ENCODE measurements at places on chromosomes 6 and 20. TPM values are rescaled to one million over a fixed set of nuclear protein-coding genes. Genes with fewer than 3 reads are reported as not detected.

The BPIFB4 gene
- total RNA-seq = 3.9 TPM

DNA sequence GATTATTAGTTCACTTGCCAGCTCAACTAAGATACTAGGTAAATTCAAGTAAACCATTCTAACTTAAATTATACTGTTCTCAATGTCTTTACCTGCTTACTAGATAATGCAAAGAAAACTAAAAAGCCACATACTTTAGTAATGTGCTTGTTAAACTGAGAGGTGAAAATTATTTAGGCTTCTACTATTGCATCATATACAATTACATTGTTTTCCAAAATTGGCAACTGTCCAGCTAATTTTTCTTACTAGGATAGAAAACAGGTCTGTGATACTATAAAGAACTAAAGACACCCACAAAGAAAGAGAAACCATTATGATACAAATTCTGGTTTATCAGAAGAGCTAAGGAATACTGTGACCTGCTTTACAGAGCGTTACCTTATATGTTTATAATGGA, 45.6 kb upstream of the ALDH8A1 start:
- H3K4me3 ChIP-seq = no peak overlapping the region
- no peak overlapping the region for H3K27ac ChIP-seq
- no peak for DNase-seq
- no peaks in the 10 kb centered on the region for H3K27me3 ChIP-seq

The ADAM33 gene
- not detected for total RNA-seq

DNA sequence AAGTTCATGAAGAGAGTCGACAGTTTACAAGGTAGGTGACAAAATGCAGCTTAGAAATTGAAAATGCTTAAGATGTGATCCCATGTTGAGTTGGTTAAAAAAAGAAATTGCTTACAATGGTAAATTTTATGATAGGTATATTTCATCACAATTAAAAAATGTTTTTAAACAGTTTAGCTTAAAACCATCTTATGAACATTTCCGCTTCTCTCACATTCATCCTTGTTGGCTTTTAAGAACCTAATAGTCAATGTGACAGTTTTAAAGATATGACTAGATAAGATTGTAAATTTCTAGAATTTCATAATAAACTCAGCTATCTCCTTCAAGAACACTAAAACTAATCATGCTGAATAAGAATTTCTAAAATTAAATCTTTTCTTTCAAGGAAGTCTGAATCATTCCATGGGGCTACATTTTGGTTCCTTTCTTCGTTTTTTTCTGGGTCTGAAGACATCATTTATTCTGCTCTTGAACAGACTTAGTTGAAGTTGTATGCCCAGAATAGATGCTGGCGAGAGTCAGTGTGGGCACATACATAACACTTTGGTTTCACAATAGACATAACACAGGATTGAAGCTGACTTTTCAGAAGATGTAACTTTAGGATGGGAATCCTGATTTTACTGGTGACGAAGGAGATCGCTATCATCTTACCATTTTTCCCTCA, 35.9 kb upstream of the LTV1 start:
- no peak for DNase-seq
- H3K36me3 ChIP-seq = peaks cover 23% of the 10 kb centered on the region
- no peaks in the 10 kb centered on the region for H3K27me3 ChIP-seq
- H3K4me3 ChIP-seq = no peak overlapping the region
- no peak overlapping the region for H3K27ac ChIP-seq
- H3K4me1 ChIP-seq = no peaks in the 10 kb centered on the region

- 0 out of 2 replicates have a peak, but pooled peaks cover 5% of the 10 kb centered on the region for H3K27me3 ChIP-seq
- no peak overlapping the region for H3K4me3 ChIP-seq
Observed at GRCh38 chr6:105873211-105873704, 212.9 kb upstream of the PRDM1 start.

The LTB gene
- total RNA-seq = not detected

The IL22RA2 gene
- total RNA-seq = not detected

The MAD2L1BP gene
- total RNA-seq = 28.0 TPM

- peaks cover 4% of the 10 kb centered on the region for H3K27me3 ChIP-seq
- H3K4me1 ChIP-seq = no peaks in the 10 kb centered on the region
Observed at GRCh38 chr6:134888316-134888715, 61.6 kb downstream of the ALDH8A1 start.

DNA sequence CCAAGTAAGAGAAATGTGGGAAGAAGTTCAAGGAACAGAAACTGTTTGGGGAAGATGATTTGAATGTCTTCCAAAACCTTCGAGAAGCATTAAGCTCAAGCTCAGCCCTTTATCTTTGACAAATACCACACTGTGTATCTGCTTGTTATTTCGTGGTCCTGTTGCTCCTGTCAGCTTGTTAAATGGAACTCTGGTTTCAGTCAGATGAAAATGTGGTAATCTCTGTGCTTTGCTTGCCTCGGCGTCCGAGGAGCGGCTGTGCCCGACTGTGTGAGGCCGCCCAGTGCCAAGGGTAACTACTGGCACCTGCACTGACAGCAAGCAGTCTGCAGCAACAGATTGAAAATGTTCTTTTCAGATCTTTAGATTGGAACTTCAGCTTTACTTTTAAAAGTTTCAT, 577.9 kb upstream of the FLRT3 start:
- DNase-seq = no peak
- no peaks in the 10 kb centered on the region for H3K27me3 ChIP-seq
- no peak overlapping the region for H3K4me3 ChIP-seq
- H3K4me1 ChIP-seq = 0 out of 2 replicates have a peak, but pooled peaks cover 3% of the 10 kb centered on the region
- no peak overlapping the region for H3K27ac ChIP-seq
- no peaks in the 10 kb centered on the region for H3K36me3 ChIP-seq

GRCh38 chr6:131116755-131117360, 18.4 kb upstream of the AKAP7 start:
- H3K4me3 ChIP-seq = no peak overlapping the region
- no peaks in the 10 kb centered on the region for H3K4me1 ChIP-seq
- no peaks in the 10 kb centered on the region for H3K27me3 ChIP-seq
- DNase-seq = peak; percentile 69
- no peak overlapping the region for H3K27ac ChIP-seq
- no peaks in the 10 kb centered on the region for H3K36me3 ChIP-seq

The STAU1 gene
- 135 TPM for total RNA-seq

The RPS6KA2 gene
- total RNA-seq = 4.2 TPM

The FAM162B gene
- not detected for total RNA-seq

DNA sequence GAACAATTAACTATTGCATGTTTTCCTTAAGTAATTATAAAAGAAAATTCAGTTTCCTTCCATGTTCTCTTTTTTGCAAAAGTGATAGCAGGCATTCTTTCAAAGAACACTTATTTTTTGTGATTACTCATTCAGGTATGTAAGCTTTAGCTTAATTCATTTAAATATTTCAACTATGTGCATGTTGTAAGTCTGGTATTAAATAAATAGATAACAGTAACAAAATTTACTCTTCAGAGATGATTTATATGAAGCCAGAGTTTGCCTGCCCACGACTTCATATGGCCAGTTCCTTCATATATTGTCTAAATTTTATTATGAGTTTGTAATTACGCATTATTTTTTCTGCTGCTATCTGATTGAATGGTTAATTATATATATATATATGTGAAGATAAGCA, 110.9 kb downstream of the ADGRG6 start:
- no peak overlapping the region for H3K4me3 ChIP-seq
- H3K4me1 ChIP-seq = peaks cover 39% of the 10 kb centered on the region
- peak overlapping the region; percentile 64 for H3K27ac ChIP-seq
- no peaks in the 10 kb centered on the region for H3K27me3 ChIP-seq

GRCh38 chr20:16441546-16442164, 131.6 kb downstream of the KIF16B start:
- no peaks in the 10 kb centered on the region for H3K36me3 ChIP-seq
- no peak for DNase-seq
- H3K4me1 ChIP-seq = no peaks in the 10 kb centered on the region
- H3K27ac ChIP-seq = no peak overlapping the region

- no peak for DNase-seq
- no peaks in the 10 kb centered on the region for H3K36me3 ChIP-seq
Observed at GRCh38 chr6:39446909-39447308, 124.4 kb upstream of the KCNK16 start.

The CLPSL2 gene
- not detected for total RNA-seq

- H3K27me3 ChIP-seq = no peaks in the 10 kb centered on the region
- H3K4me3 ChIP-seq = no peak overlapping the region
- no peaks in the 10 kb centered on the region for H3K36me3 ChIP-seq
- H3K27ac ChIP-seq = no peak overlapping the region
- no peak for DNase-seq
- peaks cover 7% of the 10 kb centered on the region for H3K4me1 ChIP-seq
Observed at GRCh38 chr6:17476511-17476910, 83.1 kb downstream of the CAP2 start.

GRCh38 chr6:18390476-18390875, 3.3 kb downstream of the RNF144B start:
- H3K36me3 ChIP-seq = no peaks in the 10 kb centered on the region
- no peaks in the 10 kb centered on the region for H3K4me1 ChIP-seq
- H3K27ac ChIP-seq = no peak overlapping the region
- no peaks in the 10 kb centered on the region for H3K27me3 ChIP-seq
- no peak overlapping the region for H3K4me3 ChIP-seq

The TRIM10 gene
- not detected for total RNA-seq

GRCh38 chr20:21670126-21670525, 35.3 kb upstream of the PAX1 start:
- H3K36me3 ChIP-seq = no peaks in the 10 kb centered on the region
- DNase-seq = no peak
- no peak overlapping the region for H3K27ac ChIP-seq
- no peak overlapping the region for H3K4me3 ChIP-seq
- H3K27me3 ChIP-seq = no peaks in the 10 kb centered on the region

- no peak overlapping the region for H3K27ac ChIP-seq
- H3K4me3 ChIP-seq = no peak overlapping the region
- H3K27me3 ChIP-seq = no peaks in the 10 kb centered on the region
- peaks cover 10% of the 10 kb centered on the region for H3K36me3 ChIP-seq
Observed at GRCh38 chr6:56618050-56618449, 24.6 kb downstream of the DST start.

GRCh38 chr6:73409395-73409794, 14.8 kb downstream of the DDX43 start:
- H3K4me3 ChIP-seq = no peak overlapping the region
- no peaks in the 10 kb centered on the region for H3K4me1 ChIP-seq
- no peak for DNase-seq

DNA sequence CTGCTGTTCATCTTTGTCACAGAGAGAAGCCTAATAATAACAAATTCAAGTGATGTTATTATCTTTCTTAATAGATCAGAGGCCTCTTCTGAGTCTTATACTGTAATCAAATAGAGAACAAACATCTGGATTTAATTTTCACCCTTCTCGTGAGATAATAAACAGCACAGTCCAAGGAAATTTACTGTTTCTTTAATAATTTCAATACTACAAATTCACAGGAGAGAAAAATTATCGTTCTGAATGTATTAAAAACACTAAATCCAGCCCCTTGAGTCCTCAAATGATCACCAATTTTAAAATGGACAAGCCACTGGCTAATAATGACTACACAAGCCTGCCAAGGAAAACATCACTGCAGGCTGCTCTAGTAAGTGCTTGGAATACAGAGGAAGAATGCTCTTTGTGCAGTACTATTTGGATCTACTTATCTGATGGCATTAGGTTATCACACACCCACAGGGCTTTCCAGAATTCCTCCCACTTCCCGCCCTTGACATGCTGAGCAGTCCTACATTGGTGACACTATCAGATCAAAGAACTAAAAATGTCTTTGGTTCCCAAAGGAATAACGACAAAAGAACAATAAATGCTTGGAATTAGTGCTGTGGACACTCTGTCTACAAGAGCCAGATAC, 38.1 kb downstream of the SYNE1 start:
- H3K36me3 ChIP-seq = no peaks in the 10 kb centered on the region
- H3K4me3 ChIP-seq = no peak overlapping the region
- DNase-seq = no peak
- H3K27me3 ChIP-seq = no peaks in the 10 kb centered on the region

DNA sequence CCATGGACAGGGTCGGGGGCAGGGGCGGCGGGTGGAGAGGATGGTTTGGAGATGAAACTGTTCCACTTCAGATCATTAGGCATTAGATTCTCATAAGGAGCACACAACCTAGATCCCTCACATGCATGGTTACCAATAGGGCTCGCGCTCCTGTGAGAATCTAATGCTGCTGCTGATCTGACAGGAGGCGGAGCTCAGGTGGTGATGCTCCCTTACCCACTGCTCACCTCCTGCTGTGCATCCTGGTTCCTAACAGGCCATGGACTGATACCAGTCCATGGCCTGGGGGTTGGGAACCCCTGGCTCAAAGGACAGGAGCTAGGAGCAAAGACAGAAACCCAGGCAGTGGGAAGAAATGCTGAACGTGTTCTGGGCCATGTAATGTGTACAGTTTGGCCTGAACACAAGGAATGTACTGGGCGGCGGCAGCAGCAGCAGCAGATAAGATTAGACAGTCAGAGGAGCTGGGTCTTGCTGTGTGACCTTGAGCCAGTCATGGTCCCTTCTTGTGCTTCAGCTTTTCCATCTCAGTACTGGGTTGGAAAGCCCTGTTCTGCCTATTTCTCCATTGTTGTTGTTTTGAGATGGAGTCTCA, 4.7 kb upstream of the SPAG4 start:
- H3K27ac ChIP-seq = no peak overlapping the region
- H3K4me1 ChIP-seq = no peaks in the 10 kb centered on the region
- H3K36me3 ChIP-seq = no peaks in the 10 kb centered on the region
- DNase-seq = no peak

- H3K27me3 ChIP-seq = no peaks in the 10 kb centered on the region
- peaks cover 5% of the 10 kb centered on the region for H3K36me3 ChIP-seq
- peak overlapping the region; percentile 96 for H3K4me3 ChIP-seq
- H3K27ac ChIP-seq = peak overlapping the region; percentile 87
Observed at GRCh38 chr6:41073968-41074691, 1.4 kb downstream of the NFYA start.

DNA sequence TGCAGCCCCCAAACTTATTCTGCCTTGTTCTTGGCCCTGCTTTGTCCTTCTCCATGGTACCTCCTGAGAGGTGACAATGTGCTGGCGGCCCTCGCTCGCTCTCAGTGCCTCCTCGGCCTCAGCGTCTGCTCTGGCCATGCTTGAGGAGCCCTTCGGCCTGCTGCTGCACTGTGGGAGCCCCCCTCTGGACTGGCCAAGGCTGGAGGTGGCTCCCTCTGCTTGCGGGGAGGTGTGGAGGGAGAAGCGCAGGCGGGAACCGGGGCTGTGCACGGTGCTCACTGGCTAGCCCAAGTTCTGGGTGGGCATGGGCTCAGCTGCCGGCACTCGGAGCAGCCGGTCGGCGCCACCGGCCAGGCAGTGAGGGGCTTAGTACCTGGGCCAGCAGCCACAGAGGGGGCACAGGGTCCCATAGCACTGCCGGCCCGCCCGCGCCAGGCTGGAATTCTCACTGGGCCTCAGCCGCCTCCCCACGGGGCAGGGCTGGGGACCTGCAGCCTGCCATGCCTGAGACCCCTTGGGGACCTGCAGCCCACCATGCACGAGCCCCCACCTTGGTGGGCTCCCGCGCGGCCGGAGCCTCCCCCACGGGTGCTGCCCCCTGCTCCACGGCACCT, 55.9 kb upstream of the RALGAPA2 start:
- no peak for DNase-seq
- no peak overlapping the region for H3K4me3 ChIP-seq
- H3K27ac ChIP-seq = no peak overlapping the region
- no peaks in the 10 kb centered on the region for H3K36me3 ChIP-seq
- H3K27me3 ChIP-seq = 0 out of 2 replicates have a peak, but pooled peaks cover 4% of the 10 kb centered on the region

GRCh38 chr6:168096271-168096764, 17.3 kb upstream of the FRMD1 start:
- no peak overlapping the region for H3K27ac ChIP-seq
- no peaks in the 10 kb centered on the region for H3K4me1 ChIP-seq
- no peak overlapping the region for H3K4me3 ChIP-seq
- no peak for DNase-seq
- H3K36me3 ChIP-seq = no peaks in the 10 kb centered on the region

The HRH3 gene
- total RNA-seq = 0.15 TPM

The OLIG3 gene
- not detected for total RNA-seq

GRCh38 chr6:35474131-35474941, 6.1 kb downstream of the RPL10A start:
- H3K36me3 ChIP-seq = peaks cover 46% of the 10 kb centered on the region
- no peaks in the 10 kb centered on the region for H3K27me3 ChIP-seq
- no peak overlapping the region for H3K4me3 ChIP-seq
